NCI-H2107 (cell line): ENCODE measurements at places on chromosomes 16 and 17.

- no peak for DNase-seq
Measured at GRCh38 chr16:66271074-66272060, 95.1 kb upstream of the CDH5 start.

DNA sequence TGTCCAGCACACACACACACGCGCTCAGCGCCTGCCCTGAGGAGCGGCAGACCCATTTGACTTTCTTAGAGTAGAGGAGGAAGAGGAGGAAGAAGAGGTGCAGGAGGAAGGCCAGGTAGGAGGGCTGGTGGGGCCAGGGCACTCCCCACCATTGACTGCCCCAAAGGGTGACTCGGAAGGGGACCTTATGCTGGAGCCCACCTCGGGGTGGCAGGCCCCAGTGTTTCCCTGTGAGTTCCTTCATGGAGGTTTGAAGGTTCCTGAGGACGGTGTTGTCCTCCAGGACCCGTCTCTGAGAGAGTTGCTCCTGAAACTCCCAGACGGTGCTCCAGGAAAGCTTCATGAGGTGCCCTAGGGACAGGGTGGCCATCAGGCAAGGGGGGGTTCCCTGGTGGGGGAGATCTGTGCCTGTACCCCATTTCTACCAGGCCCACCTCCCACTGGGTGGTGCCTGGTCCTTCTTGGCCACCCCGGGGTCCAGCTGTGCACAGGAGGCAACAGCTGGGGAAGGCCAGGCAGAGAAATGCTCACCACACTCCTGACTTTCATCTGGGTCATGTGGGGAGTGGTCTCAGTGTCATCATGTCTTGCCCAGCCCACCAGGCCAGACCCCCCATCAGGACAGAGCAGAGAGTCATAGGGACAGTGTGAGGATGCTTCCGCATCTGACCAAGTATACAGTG is 89.5 kb downstream of the TNFRSF13B start:
- DNase-seq, result no peak

DNA sequence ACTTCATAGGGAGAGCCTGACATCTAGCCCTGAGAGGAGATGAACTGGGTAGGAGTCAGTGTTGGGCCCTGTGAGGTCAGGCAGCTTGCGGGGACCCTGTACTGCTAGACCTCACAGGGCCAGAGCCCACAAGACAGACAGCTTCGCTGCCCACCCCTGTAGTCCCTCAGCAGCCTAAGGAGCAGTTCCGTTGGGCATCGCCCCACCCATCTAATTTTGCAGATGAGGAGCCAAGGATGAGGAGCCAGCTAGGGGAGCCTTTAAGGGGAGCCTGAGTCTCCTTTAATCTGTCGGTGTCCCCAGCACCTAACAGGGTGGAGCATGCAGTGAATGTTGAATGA is 755 bp upstream of the TUFM start:
- DNase-seq, result no peak

GRCh38 chr16:53832896-53833544 is 129.1 kb downstream of the FTO start:
- DNase-seq, result no peak

DNA sequence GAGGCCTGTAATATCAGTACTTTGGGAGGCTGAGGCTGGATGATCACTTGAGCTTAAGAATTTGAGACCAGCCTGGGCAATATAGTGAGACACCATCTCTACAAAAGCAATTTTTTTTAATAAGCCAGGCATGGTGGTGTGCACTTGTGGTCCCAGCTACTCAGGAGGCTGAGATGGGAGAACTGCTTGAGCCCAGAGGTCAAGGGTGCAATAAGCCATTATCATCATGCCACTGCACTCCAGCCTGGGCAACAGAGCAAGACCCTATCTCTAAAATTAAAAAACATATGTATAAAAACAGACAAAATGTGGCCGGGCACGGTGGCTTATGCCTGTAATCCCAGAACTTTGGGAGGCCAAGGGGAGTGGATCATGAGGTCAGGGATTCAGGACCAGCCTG is 3.2 kb upstream of the ZNF785 start:
- DNase-seq, result no peak

DNA sequence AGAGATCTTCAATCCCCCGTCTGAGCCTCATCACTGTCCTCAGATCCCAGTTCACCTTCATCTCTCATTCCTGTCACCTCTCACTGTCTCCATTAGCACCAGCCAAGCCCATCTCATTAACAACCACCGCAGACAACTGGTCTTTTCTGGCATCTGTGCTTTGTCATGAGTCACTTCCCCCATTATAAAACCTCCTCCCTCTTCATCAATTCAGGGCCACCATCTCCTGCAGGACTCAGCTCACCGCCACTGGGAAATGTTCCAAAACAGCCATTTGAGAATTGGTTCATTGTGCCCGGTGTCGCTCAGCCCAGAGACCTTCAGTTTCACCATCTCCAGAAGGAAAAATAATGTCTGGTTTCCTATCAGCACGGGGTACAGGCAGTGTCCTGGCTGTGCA is 56.9 kb upstream of the TEKT3 start:
- no peak for DNase-seq

DNA sequence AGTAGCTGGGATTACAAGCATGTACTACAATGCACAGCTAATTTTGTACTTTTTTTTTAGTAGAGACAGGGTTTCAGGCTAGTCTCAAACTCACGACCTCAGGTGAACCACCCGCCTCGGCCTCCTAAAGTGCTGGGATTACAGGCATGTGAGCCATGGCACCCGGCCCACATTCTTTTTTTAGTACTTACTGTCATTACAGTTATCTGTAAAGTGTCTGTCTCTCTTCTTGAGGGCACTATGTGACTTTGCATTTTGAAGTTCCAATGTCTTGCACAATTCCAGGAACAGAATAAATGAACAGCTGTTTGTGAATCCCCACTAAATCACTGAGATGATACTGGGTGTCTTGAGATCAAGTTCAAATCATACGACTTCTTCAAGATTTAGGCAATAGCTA is 1540.3 kb downstream of the CDH11 start:
- DNase-seq, result no peak

DNA sequence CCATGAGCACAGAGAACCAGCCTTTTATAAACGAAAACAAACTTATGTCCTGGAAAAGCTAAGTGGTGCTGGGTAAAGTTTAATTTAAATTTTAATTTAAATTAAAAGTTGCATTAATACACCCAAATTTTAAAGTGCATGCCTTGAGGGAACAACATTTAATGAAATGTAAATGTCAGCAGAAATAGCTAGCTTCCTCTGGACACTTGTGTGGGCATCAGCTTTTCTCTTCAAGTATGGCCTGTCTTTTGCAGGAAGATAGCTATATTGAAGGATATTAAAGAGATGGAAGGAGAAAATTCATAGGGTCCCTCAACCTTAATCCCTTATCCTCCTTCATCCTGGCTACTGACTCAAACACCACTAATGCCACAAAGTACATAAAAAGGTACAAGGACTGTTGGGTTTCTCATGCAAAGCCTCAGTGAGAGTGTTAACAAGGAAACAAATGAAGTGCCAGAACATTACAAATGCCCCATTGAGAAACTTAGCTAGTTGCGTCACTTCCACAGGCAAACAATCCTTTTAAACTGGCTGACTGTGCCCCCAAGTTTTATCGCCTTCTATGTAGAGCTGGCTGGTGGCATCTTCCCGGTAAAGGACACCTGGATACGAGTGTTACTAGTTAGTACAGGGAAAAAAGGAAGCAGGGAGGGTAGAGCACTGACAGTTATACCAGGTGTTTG is 14.1 kb downstream of the PHF12 start:
- no peak for DNase-seq

- DNase-seq, result no peak
Measured at GRCh38 chr17:61188081-61188480, 211.6 kb upstream of the TBX2 start.

GRCh38 chr16:86508947-86509758 is 1.2 kb upstream of the FOXF1 start:
- no peak for DNase-seq

- DNase-seq, result no peak
Measured at GRCh38 chr16:30122604-30123160, 338 bp downstream of the MAPK3 start.

GRCh38 chr17:77811521-77811920 is 147.0 kb upstream of the TNRC6C start:
- DNase-seq, result no peak
